NCI-H187 treated with DMSO at 0.1 percent for 48 hours (cell line): ENCODE measurements at places on chromosomes 5 and 9.

GRCh38 chr9:129081388-129081904, 535 bp downstream of the DOLPP1 start:
- DNase-seq = no peak

DNA sequence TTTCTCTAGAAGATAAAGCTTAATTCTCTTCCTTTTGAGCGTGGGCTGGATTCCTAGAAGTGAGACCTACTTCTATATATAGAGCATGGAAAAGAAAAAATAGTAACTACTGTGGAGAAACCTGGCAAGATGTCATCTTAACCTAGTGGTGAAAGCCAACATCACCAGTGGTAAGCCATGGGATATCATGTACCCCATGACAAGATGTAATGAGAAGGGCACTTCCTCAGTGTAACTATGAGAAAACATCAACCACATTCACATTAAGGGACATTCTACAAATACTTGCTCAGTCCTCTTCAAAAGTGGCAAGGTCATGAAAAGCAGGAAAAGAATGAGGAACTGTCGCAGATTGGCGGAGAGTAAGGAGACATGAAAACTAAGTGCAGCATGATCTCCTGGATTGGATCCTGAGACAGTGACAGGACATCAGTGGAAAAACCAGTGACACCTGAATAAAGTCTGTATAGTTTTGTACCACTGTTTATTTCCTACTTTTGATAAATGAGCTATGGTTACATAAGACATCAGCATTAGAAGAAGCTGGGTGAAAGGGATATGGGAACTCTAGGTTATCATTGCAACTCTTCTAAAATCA, 65.4 kb downstream of the PRRC1 start:
- no peak for DNase-seq

- DNase-seq = no peak
Measured at GRCh38 chr5:67206929-67207328, 10.3 kb upstream of the CD180 start.

DNA sequence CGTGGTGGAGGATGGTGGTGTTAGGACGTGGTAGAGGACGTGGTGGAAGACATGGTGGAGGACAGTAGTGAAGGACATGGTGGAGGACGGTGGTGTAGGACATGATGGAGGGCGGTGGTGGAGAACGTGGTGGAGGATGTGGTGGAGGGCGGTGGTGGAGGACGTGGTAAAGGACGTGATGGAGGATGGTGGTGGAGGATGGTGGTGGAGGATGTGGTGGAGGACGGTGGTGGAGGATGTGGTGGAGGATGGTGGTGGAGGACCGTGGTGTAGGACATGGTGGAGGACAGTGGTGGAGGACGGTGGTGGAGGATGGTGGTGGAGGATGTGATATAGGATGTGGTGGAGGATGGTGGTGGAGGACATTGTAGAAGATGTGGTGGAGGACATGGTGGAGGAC, 67.6 kb downstream of the S1PR3 start:
- DNase-seq = no peak

- no peak for DNase-seq
Measured at GRCh38 chr5:97888439-97888838, 705.4 kb upstream of the RIOK2 start.

DNA sequence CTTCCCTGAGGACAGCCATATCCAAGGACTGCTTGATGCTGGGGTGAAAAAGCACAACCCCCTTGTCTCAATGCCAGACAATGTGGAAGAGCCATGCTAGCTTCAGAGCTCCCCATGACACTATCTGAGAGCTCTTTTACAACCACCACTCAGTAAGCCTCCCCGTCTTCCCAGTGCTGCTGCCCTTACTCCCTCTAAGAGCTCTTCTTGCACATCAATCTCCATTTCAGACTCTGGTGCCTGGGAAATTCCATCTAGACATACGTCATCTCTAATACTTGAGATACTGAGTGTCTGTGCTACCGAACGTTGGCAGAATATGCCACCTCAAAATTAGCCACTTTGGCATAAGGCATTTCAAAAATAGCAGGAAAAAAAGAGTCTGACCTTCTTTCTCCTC, 94.5 kb downstream of the EDIL3 start:
- DNase-seq = no peak

GRCh38 chr9:92534204-92534603, 1.6 kb downstream of the ECM2 start:
- no peak for DNase-seq

DNA sequence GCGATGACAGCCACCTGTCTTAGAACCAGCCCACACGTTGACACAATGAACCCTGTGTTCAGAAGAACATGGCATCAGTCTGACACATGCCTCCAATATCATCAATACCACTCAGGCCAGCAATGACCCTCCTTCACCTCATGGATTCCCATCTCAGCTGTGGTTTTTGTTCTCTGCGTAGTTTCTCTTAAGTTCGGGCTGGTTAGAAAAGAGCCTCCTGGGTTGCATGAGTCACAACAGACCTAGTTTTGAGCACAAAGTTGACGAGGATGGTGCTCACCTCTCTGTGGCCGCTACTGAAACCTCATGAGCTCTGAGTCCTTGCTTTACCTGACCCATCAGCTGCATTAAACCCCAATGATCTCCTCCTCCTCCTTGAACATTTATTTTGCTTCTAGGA, 299.9 kb downstream of the SPOCK1 start:
- no peak for DNase-seq

GRCh38 chr5:5085381-5085780, 54.7 kb upstream of the ADAMTS16 start:
- no peak for DNase-seq

DNA sequence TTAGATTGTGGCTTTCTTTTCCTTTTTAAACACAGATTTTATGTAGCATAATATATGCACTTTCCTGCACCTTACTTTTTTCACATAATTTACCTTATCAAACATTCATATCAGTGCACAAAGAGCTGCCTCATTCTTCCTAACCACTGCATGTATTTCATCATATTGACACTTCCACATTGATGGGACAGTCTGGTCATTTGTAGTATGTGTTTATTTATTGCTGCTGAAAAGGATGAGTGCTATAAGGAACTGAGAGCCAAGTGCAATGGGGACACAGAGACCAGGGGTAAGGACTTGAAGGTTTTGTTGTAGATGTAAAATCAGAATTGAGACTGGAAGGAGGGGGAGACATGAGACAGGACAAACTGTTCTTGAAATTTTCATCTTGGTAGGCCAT, 193.8 kb downstream of the SMARCA2 start:
- DNase-seq = no peak

- no peak for DNase-seq
Measured at GRCh38 chr9:87642330-87643106, 83.4 kb upstream of the CTSL start.
